ENCODE measurements at places on chromosomes 13 and 19.
A peak's percentile ranks its signal among the peaks of the same experiment; 100 is the strongest.

- no peak for DNase-seq
These were observed 13.2 kb downstream of the PEX11G start for GRCh38 chr19:7475665-7476064.

DNA sequence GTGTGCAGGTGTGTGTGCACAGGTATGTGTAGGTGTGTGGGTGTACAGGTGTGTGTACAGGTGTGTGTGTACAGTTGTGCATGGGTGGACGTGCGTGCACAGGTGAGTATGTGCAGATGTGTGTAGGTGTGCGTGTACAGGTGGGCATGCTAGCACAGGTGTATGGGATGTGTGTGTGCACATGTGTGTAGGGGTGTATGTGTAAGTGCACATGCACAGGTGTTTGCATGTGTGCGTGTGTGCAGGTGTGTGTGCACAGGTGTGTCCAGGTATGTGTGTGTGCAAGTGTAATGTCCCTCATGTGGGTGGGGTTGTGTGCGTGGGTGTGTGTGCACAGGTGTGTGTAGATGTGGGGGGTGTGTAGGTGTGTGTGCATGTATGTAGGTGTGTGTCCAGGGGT is 27.5 kb upstream of the TFDP1 start:
- no peak for DNase-seq

DNA sequence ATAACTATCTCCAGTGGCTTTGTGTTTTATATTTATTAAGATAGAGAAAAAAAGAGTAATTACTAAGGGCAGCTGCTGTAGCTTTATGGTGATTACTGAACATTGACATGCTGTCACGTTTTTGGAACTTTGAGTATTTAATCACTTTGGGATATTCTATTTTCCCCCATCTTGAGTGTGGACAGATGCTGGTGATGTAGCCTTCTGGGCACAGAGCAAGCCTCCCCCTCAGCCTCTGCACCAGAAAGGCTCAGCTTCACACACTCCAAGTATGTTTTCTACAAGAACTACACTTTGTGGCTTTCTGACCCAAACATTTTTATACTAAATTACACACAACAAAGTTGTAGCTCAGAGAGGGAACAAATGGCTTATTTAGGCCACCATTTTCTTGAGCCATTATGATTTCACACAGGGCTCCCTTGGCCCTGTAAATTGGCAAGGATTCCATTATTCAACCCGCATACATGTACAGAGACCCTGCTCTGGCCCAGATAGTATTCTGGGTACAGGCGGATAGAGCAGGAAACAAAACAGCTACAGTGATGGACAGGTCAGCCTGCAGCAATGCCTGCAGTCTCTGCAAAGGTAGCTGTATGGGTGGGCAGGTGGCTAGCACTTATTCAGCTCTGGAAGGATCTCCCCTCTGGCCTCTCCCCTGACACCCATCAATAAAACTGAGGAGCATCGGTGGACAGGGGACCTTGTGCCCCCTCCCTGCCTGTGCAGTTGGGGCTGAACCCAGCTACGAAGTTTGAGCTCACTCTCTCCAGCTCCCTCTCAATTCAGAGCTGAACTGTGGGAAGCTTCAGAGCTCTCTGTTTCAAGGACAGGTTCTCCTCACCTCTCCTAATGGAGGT is 1.3 kb downstream of the ALOX5AP start:
- DNase-seq: no peak

- peak; percentile 61 for DNase-seq
These were observed at the start of gene ZNF112 for GRCh38 chr19:44356383-44357111. TSS of gene ZNF112 (minus strand) at chr19:44356680. CDS start at chr19:44340539, 16,141 bp downstream.

GRCh38 chr13:25175026-25175425 is 2.9 kb upstream of the AMER2 start:
- DNase-seq: no peak

All from mesothelial cell of epicardium (in vitro differentiated cells).